ENCODE measurements at places on chromosomes 4 and X.
A peak's percentile ranks its signal among the peaks of the same experiment; 100 is the strongest.

DNA sequence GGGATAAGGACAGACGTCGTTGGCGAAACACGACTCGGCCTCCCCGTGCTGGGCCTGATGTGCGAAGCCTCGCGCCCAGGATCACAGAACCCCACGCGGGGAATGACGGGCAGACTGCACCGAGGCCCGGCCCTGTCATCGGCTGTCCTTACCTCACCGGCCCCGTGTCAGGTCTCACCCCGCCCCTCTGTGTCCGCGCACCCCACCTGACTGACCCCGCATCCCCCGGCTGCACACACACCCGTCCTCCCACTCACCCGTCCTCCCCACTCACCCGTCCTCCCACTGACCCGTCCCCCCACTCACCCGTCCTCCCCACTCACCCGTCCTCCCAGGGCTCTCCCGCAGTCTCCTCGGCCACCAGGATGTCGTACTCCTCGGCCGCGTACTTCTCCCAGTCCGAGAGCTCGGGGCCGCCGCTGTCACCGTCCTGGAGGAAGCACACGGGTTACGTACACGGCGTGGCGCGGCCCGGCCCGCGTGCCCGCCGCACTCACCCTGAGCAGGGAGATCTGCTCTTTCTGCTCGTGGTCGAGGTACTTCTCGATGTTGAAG lies 19.8 kb upstream of the GTPBP6 start:
- DNase-seq = no peak

GRCh38 chrX:102808336-102808735 lies 87.8 kb downstream of the GPRASP3 start:
- DNase-seq = peak; percentile 7

DNA sequence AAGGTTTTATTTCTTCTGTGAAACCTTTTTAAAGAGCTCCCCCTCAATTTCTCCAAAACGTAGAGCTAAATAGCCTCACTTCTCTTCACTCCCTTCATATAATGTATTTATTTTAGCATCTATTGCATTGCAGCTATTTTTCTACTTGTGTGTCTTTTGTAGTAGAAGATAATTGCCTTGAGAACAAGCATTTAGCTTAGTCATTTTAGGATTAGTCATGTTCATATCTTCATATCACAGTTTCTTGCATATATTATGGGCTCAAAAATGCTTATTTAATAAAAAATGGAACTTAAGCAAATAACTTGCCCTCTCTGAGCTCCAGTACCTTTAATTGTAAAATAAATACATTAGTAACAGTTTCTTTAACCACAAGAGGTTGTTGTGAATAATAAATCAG lies 72.1 kb upstream of the SPANXC start:
- peak; percentile 9 for DNase-seq

DNA sequence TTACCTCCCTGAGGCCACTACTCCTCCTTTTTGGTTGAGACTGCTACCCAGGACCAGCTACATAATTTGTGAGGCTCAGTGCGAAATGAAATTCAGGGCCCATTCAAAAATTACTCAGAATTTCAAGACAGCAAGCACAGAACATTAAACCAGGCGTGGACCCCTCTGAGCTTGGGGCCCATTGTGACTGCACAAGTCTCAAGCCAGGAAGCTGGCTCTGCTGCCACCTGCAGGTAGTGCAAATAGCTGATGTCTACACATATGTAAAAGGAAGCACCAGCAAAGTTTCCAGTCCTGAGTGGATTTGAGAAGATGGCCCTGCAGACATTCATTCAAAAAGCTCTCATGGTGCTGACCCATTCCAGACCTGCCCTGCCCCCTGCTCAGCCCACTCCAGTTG lies 213.4 kb upstream of the LNX1 start:
- DNase-seq = no peak

DNA sequence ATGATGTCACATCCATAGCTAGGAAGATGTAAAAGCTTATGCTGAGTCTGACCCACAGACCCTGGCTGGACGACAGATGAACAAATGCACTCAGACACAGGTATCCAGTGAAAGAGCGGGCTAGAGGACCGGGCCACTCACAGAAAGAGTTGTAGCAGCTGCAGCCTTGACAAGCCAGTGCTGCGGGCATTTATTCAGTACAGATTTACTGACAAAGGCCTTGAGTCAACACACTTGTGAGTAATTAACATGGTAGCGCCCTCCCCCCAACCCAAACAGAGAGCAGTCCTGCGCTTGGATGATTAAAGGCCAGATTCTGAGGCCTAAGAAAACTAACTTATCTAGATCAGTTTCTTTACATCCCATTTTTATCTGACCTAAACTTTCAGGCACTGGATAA lies 244.6 kb downstream of the SPANXN4 start:
- DNase-seq = no peak

DNA sequence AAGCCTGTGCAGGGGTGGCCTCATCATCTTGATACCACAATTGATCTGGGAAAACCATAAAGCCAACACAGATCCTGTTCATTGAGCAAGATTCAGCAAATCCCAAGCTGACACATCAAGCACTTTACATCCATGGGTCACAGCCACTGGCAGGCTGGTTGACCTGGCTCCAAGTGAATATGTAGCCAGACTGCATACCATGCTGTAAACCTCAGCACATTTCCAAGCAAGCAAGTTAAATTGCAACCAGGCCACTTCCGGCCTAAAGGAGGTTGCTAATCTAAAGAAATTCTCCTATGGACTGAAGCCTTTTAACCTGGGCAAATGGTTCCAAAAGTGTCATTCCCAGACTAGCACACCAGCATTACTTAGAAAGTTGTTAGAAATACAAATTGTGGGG lies 54.4 kb upstream of the USP26 start:
- no peak for DNase-seq

DNA sequence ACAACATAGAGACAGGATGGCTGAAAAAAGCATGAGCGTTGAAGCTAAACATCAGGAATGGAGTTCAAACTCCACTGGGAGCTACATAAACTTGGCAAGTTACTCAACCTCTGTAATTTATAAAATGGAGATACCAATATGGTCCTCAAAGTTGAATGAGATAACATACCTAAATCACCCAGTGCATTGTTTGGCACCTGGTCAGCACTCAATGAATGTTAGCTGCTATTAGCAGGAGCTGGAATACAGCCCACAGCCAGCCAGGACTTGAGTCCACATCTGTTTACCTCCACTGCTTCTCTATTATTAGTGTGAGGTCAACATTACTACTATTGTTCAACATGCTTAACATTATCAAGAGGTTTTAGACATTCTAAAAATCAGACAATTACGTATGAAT lies 97.9 kb downstream of the NR3C2 start:
- DNase-seq = no peak

GRCh38 chr4:174582463-174582862 lies 60.2 kb upstream of the HPGD start:
- DNase-seq = no peak

DNA sequence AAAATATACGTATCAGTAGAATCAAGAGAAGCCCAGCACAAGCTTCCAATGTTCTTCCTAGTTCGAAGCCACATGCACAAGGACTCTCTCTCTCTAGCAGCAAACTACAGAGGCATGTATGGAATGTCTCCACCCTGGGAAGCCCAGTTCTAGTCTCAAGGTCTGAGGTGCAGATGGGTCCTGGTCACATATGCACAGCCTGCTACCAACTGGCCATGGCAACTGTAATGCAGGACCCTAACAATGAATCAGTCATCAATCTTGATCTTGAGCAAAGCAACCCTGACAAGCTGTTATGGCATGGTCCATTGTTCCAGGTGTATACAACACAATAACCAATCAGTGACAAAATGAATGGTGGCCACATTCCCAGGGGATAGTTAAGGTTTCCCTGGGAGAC lies 55.8 kb downstream of the MBNL3 start:
- no peak for DNase-seq

- peak; percentile 72 for DNase-seq
Measured at GRCh38 chr4:143773998-143774895, 73.8 kb upstream of the FREM3 start.

GRCh38 chr4:825063-825970 lies 612 bp downstream of the CPLX1 start:
- DNase-seq = no peak

DNA sequence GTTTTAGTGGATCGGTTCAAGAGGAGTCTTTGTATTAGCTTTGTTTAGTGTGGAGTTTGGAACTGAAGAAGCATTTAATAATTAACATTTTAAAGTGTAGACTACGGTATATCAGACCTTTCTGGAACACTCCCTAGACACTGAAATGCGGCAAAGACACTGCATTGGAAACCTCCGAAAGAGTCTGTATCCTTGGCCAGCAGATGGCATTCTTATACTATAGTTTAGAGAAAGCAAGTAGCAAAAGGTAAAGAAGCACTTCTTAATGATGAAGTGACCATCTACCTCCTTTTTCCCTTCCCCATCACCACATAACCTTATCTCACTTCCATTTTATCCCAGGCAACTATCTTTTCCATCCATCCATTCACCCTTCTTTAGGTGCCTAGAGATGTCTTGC lies 7.6 kb downstream of the FABP2 start:
- DNase-seq = peak; percentile 58

GRCh38 chrX:23904096-23904495 lies 3.6 kb downstream of the APOO start:
- peak; percentile 56 for DNase-seq

- no peak for DNase-seq
Measured at GRCh38 chr4:102163404-102164140, 181.7 kb downstream of the SLC39A8 start.

GRCh38 chr4:153916273-153916755 lies 127.4 kb upstream of the SFRP2 start:
- DNase-seq = no peak

DNA sequence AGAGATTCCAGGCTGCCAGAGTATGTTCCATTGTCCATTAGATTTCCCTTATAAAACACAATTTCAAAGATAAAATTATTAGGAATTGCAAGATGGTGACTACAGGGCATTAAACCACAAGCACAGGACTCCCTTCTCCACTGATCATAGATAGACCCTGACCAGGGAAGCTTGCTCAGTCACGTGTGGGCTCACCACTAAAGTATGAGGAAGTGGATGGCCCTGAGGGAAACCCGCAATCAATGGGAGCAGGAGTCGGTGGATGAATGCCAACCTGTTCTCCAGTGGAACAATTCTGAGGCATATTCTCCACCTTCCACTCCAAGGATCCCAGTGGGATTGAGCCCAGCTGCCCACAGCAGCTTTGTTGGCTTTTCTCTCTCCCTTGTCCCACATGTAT lies 515.7 kb downstream of the BCOR start:
- no peak for DNase-seq

GRCh38 chrX:136975684-136976470 lies 57.9 kb downstream of the GPR101 start:
- DNase-seq = no peak

DNA sequence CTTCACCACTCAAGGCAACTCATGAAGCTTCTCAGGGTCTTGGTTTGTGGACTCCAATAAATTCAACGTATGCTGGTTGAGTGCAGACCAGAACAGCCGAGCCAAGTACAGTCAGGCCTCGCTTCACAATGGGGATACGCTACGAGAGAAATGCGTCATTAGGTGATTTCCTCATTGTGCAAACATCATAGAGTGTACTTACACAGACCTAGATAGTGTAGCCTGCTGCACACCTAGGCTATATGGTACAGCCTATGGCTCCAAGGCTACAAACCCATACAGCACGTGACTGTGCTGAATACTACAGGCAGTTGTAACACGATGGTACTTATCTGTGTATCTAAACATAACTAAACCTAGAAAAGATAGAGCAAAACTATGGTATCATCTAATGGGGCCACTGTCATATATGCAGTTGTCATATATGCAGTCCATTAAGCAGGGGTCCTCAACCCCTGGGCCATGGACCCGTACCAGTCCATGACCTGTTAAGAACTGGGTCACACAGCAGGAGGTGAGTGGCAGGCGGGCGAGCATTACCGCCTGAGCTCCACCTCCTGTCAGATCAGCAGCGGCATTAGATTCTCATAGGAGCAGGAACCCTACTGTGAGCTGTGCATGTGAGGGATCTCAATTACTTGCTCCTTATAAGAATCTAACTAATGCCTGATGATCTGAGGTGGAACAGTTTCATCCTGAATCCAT lies 31.5 kb downstream of the RTL5 start:
- DNase-seq = no peak

GRCh38 chrX:4181782-4182407 lies 468.4 kb upstream of the PRKX start:
- no peak for DNase-seq

DNA sequence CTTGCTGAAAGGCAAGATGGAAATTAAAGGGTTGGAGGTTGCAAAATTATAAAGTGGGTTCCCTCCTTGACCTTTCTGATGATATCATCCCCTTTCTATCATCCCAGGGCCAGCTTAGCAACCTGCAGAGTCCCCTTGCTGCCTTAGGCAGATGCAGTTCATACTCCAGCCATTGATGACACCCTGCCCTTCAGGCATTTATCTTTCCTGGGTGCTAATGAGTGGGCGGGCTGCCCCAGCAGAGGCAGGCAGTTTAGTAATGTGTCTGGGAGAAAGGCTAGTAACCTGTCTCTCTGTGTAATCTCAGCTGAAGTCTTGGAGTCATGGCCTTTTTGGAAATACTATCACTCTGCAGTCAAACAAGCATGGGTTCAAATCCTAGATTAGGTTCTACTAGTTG lies 3.8 kb upstream of the FRMPD3 start:
- no peak for DNase-seq

GRCh38 chrX:112997991-112998390 lies 157.4 kb upstream of the AMOT start:
- no peak for DNase-seq

DNA sequence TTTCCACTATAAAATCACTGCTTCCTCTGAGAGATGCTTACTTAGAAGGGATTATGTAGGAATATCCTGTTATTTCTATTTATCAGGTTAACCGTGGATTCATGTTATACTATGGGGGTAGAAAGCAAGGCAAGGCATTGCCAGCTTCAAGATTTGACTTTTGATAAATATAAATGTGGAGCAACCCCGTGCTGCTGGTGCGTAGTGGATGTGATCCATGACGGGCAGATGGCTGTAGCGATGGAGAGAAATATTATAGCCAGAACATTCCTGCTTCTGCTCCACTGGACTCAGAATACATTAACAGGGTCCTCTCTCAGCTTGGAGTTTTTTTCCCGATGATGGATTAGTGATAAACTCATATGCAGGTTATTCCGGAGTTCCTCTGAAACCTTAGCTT lies 157.6 kb downstream of the TENM3 start:
- DNase-seq = no peak

DNA sequence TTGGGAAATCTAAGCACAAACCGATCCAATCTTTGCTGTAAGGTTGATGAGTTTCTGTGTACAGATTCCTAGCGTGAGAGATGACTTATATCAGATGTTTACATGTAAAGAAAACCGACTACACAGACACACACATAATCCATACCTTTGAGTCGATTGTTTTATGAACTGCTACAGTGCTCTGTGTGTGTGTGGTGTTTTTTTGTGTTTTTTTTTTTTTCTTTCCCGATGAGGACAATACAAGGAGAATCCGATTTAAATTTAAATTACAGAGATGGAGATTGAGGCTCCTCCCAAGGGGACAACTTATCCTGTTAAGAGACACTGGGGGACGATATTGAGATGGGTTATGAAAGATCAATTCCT lies 461 bp upstream of the SLC9A6 start:
- peak; percentile 24 for DNase-seq

- DNase-seq = peak; percentile 57
Measured at GRCh38 chr4:87853108-87853507, 20.3 kb downstream of the MEPE start.

GRCh38 chrX:133726642-133727041 lies 258.8 kb downstream of the GPC3 start:
- DNase-seq = no peak

Measured in iris pigment epithelial cell (primary cell).